HEK293T (cell line): ENCODE measurements at places on chromosomes 7 and 10.

DNA sequence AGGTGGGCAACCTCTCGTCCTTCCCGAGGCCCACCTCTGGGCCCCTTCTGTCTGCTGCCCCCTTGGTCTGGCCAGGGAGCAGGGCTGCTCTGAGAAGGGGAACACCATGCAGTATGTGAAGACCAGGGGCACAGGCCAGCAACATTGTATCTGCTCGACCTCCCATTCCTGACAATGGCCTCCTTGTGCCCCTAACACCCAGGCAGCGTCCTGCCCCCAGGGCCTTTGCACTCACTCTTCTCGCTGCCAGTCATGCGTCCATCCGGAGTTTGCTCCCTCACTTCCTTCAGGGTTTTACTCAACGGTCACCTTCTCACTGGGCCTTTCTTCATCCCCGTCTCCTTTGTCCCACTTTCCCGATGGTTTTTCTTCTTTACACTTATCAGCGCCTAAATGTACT is 232.9 kb upstream of the GRB10 start:
- DNase-seq = no peak

GRCh38 chr10:107168738-107169137 is 4.2 kb upstream of the SORCS1 start:
- DNase-seq = no peak

DNA sequence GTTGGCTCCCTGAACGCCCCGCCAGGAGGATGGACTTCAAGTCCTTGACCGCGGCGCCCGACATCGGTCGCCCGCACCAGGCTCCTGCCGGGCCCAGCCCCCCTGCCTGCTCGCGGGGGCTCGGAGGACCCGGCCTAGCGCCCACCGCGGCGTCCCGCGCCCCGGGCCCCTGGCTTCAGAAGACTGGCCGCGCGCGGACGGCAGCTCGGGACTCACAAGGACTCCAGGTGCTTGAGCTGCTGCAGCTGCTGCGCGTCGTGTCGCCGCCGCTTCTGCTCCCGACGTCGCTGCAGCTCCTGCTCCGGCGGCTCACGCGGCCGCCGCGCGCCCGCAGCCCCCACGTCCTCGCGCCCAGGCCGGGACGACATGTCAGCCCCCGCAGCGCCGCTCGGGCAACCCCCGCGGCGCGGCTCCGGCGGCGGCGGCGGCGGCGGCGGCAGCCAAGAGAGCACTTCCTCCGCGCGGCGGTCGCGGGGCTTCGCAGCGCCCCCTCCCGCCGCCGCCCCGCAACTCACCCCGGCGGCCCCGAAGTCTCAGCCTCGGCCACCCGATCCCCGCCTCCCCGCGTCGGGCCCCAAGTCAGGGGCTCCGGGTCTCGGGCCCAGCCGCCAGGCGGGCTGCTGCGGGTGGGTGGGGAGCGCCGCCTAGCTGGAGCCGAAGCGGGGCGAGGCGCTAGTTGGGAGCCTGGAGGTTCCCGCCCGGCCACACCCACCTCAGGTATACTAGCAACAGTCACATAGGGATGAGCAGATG is at the start of gene RP9:
RP9 (minus strand) TSS at position 400 of the 753 bp plus-strand sequence; CDS start at position 368, 32 bp downstream.
- peak; percentile 83 for DNase-seq

DNA sequence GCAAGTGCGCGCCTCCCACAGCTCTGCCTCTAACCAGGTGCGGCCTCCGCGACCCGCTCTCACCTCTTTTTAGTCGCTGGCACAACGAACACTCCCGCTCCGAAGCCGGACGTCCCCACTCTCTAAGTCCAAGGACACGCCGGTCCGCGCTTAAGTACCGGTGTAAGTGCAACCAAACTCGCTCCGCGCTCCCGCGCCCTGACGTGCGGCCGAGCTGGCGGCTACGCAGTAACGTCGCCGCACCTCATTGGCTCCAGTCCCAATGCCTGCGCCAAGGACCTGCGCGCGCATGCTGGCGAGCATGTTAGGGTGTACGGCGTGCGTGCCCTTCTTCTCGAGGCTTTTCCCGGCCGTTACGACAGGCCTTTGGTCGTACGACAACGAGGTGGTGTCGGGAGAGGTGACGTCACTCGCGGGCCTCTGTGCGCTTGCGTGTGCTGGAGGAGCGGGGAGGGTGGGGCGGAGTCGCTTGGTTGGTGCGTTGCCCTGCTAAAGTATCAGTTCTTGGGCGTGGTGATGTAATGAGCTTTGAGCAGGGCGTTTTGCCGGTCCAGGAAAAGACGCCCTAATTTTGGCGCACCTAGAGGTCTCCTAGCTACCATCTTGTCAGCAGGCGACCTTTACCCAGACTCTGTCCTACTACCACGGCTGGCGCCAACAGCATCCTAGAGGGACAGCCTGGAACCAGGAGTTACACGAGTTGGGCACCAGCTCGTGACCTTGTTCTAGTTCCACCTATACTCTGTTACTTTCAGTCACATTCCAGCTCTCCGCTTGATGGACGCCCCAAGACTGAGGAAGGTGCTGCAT is at the start of gene CYCS:
CYCS (minus strand) TSS at position 124 of the 810 bp plus-strand sequence. CDS start 1,141 bp downstream, outside the sequence.
- DNase-seq = peak; percentile 94

- no peak for DNase-seq
Measured at GRCh38 chr7:20183086-20183485, 34.1 kb downstream of the MACC1 start.

DNA sequence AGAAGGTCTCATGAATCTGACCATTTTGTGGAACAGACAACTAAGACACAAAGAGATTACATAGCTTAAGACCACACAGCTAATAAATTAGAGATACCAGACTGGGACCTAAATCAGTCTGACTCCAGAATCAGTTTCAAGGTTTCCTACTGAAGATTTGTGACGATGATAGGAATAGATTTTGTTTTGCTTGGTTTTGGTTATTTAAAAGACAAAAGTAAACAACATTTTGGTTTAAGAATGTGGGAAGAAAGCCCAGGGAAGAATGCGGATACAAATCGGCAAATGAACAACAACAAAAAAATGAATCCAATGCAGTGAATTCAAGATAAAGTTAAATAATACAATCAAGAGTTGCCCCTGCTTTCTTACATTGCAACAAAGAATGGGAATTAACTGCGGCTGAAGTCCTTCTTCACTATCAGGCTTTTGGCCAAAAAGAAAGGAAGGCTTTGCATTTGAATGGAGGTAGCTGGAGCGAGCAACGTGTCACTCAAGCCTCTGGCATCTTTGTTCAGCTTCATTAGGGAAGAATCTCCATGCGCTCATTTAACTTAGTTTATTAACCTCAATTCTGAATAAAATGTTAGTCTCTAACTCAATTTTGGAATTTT is 210.8 kb downstream of the ADAM12 start:
- DNase-seq = no peak

- DNase-seq = peak; percentile 12
Measured at GRCh38 chr10:50063100-50063499, 4.7 kb upstream of the WASHC2A start.

GRCh38 chr7:134046594-134047128 is 80.5 kb upstream of the LRGUK start:
- DNase-seq = no peak

GRCh38 chr10:77702166-77702565 is 64.6 kb upstream of the KCNMA1 start:
- no peak for DNase-seq
